ENCODE measurements at places on chromosomes 1 and 21.

DNA sequence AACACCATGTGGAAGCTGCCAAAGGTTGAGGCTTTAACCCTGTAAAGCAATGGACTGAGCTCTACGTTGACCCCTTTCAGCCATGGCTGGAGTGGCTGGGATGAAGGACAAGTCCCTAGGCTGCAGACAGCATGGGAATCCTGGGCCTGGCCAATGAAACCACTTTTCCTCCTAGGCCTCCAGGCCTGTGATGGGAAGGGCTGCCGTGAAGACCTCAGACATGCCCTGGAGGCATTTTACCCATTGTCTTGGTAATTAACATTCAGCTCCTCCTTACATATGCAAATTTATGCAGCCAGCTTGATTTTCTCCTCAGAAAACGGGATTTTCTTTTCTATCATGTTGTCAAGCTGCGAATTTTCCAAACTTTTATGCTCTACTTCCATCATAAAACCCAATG lies 214.5 kb downstream of the RGS7 start:
- no peak for DNase-seq

DNA sequence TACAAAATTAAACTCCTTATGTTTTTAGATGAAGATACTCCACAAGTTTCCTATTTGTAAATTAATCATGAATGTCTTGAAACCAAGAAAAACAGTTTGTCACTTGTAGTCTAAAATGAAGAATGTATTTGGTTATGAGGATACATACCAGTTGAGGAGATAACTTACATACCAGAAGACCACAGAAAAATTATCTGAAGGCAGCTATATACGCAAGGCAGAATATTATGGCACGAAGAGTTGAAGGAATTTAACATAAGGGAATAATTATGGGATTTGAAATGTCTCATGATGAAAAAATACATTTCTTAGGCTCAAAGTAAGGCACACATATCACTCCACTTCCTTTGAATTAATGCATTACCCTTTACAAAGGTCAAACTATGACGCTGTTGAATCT lies 73.3 kb downstream of the IFI44 start:
- DNase-seq: no peak

GRCh38 chr1:37498872-37499617 lies 15.5 kb downstream of the MEAF6 start:
- no peak for DNase-seq

GRCh38 chr1:166738873-166739272 lies 100.4 kb upstream of the POGK start:
- no peak for DNase-seq

DNA sequence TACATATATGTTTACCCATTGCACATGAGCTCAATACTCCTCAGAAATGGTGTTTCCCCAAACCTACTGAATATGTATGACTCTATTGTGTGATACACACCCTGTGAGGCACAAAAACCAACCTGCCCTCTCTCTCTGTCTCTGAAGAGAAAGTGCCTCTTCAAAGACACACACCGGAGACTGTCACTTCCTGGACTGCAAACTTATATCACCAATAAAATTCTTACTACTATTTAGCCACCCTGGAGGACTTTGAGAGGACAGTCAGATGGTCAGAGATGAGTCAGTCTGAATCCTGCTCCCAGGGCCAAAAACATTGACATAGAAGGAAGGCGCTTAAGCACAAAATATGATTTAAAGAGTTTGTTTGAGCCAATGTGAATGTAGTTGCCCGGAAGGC lies 110.4 kb downstream of the PPIAL4G start:
- no peak for DNase-seq

- DNase-seq: no peak
Observed at GRCh38 chr1:19139711-19140110, 70.4 kb downstream of the UBR4 start.

DNA sequence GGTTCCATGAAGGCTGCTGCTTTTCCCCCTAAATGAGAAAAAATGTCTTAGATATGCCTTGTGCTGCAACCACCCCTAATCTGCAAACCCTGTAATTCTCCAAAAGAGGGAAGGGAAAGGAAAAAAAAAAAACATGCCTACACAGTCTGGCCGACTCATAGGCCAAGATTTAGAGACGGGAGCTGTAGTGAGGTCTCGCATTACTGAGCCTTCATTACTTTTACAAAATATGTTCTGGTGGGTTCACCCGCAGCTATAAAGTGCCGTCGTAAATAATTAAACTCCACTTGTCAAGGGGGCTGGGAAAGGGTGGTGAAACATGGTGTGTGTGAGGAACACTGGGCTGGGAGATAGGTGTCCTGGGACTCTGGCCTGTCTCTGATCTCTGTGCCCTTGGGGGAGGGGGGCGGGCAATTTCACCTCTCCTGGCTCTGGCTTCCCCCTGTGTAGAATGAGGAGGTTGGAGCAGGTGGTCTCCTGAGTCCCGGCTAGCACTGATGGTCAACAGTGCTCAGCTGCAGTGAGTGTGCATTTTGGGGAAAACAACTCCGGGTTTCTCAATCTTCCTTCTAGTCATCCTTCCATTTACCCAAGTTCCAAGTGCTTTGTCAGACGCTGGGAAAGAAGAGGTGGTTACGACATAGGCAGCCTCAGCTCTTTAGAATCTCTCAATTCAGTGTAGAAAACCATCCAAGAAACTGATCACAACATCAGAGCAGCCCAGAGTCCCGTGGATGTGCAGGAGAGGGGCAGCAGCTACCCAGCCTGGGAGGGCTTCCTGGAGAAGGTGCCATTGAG lies 82.3 kb downstream of the ACTL8 start:
- DNase-seq: no peak

- DNase-seq: no peak
Observed at GRCh38 chr1:109578947-109579443, 30.6 kb downstream of the GNAI3 start.

GRCh38 chr1:65398083-65398482 lies 22.4 kb upstream of the LEPR start:
- no peak for DNase-seq

DNA sequence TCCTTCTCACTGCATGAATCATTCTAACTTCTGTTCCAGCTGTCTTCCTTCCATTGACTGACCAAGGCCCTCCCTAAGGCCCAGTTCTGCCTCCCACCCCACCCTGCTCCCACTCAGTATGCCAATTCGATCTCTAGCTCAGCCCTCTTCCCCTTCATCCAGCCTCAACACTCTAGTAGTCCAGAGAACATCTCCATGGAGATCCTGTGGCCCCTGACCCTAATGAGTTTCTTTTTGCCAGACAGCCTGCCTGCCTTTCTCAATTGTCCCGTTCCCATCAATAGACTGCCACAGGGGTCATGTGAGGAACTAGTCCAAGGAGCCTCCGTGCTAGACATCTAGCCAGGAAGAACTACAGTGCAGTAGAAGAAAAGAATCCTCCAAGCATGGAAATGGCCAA lies 26.4 kb downstream of the RRAGC start:
- no peak for DNase-seq

- DNase-seq: no peak
Observed at GRCh38 chr21:34844013-34844923, 175.5 kb downstream of the CLIC6 start.

DNA sequence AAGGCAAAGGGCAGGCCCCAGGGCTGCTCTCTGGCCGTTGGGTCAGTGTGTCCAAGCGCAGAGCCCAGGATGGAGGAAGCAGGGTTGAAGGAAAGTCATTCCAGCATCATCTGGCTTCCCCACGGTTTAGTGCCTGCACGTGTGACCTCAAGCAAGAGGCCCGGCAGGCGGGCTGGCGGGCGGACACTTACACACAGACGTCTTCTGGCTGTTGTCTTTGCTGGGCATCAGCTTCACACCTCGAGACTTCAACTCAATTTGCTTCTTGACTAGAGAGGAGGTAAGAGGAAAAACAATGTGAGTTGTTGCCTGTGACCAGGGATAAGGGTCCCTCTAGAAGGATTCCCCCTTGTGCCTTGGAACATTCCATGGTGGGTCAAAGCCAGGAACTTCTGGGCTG lies 38.4 kb upstream of the HMGB4 start:
- no peak for DNase-seq

- no peak for DNase-seq
Observed at GRCh38 chr1:179023946-179024650, 1.6 kb upstream of the FAM20B start.

DNA sequence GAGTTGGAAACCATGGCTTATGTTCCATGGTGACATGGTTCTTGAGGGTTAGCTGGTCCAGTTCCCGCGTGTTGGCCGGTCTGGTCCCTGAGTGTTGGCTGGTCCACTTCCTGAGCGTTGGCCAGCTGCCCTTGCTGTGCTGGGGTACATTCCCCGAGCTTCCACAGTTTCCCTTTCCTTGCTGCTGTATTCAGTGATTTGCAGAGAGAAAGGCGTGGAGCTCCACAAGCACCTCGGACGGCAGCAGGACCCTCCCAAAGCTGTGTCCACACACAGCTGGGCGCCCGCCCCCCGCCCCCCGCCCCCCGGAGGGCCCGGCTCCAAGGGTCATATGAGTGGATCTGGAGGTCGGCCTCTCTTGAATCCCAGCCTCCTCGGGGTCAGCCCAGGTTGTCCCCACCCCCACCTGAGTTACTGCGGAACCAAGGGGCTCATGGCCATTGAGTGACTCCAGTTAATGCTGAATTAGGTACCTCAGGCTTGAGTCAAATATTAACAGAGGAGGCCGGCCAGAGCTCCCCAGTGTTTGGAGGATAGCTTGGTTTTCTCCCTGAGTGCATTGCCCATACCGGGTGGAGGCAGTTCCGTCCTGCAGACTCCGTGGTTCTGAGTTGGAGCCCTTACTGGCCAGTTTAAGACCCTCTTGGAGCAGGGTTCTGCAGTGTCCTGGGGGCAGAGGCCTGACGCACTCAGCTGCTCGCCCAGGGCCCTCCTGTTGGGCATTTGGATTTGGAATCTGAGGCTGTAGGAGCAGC lies 18.4 kb downstream of the COL18A1 start:
- no peak for DNase-seq

- no peak for DNase-seq
Observed at GRCh38 chr1:209704584-209704983, at the start of gene HSD11B1. HSD11B1 (plus strand) TSS chr1:209704846; CDS start chr1:209704943, 97 bp downstream.

GRCh38 chr1:51168266-51168845 lies 66.3 kb downstream of the C1orf185 start:
- no peak for DNase-seq

- peak; percentile 81 for DNase-seq
Observed at GRCh38 chr21:43975469-43976098, 36.5 kb upstream of the TRAPPC10 start.

- no peak for DNase-seq
Observed at GRCh38 chr1:81183051-81183450, 617.7 kb upstream of the ADGRL2 start.

DNA sequence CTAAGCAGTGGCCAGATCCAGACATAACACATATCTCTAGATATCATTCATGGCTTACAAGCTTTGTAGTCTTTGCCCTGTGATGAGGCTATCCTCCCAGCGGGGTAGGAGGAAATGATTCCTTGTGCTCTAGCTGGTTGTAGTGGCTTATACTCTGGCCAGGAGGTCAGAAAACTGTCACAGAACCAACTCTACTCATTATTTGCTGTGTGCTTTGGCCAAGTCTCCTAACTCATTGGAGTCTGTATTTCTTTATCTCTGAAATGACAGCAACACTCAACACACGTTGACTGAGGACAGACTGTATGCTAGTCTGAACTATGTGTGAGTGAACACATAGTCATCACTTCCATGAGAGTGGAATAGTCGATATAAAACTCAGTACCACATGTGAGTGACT lies 116.7 kb upstream of the F3 start:
- DNase-seq: no peak

DNA sequence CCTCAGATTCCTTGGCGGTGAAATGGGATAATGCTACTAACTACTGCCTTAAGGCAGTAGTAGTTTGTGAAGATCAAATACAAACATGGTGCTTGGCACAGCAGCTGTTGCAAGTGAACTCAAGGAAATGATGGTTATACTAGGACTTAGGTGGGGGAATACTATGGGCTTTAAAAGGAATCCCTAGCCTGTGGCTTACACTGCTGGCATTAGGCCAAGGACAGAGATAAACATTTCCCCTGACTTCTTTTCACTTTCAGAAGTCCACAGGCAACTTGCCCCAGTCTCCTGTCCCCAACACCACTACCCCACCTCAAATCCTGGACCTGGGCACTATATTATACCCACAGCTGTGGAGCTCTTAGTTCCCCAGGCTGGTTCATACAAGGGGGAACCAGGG lies 13.1 kb upstream of the VAMP4 start:
- DNase-seq: no peak

GRCh38 chr1:218702775-218703174 lies 357.6 kb downstream of the TGFB2 start:
- no peak for DNase-seq

- DNase-seq: no peak
Observed at GRCh38 chr1:47201179-47201578, 11.3 kb upstream of the PDZK1IP1 start.

- DNase-seq: no peak
Observed at GRCh38 chr1:240462766-240463395, 149.1 kb downstream of the GREM2 start.

- DNase-seq: no peak
Observed at GRCh38 chr1:30446508-30446907, 276.9 kb downstream of the MATN1 start.

DNA sequence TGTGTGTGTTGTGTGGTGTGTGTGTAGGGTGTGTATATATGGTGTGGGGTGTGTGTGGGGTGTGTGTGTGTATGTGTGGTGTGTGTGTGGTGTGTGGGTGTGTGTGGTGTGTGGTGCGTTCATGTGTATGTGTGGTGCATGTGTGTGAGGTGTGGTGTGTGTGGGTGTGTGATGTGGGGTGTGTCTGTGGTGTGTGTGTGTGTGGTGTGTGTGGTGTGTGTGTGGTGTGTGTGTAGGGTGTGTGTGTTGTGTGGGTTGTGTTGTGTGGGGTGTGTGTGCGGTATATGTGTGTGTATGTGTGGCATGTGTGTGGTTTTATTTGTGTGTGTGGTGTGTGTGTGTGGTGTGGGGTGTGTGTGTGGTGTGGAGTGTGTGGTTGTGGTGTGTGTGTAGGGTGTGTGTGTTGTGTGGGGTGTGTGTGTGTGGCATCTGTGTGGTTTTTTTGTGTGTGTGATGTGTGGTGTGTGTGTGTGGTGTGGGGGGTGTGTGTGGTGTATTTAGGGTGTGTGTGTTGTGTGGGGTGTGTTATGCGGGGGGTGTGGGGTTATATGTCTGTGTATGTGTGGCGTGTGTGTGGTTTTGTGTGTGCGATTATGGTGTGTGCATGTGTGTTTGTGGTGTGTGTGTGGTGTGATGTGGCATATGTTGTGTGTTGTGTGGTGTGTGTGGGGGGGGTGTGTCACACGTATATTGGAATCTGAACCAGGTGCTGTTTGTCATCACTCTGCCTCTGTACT lies 17.1 kb upstream of the ZBTB21 start:
- DNase-seq: no peak

GRCh38 chr1:201898992-201899391 lies 10.3 kb downstream of the SHISA4 start:
- DNase-seq: no peak

- no peak for DNase-seq
Observed at GRCh38 chr1:156676114-156676819, 940 bp downstream of the NES start.

All from stimulated activated CD4-positive, alpha-beta T cell treated with anti-CD3 and anti-CD28 coated beads, Interleukin-12 subunit alpha, Interleukin-12 subunit beta, amount 100 ng/mL, for 4 hours (primary cell).